ENCODE measurements at places on chromosomes 1 and 21.

DNA sequence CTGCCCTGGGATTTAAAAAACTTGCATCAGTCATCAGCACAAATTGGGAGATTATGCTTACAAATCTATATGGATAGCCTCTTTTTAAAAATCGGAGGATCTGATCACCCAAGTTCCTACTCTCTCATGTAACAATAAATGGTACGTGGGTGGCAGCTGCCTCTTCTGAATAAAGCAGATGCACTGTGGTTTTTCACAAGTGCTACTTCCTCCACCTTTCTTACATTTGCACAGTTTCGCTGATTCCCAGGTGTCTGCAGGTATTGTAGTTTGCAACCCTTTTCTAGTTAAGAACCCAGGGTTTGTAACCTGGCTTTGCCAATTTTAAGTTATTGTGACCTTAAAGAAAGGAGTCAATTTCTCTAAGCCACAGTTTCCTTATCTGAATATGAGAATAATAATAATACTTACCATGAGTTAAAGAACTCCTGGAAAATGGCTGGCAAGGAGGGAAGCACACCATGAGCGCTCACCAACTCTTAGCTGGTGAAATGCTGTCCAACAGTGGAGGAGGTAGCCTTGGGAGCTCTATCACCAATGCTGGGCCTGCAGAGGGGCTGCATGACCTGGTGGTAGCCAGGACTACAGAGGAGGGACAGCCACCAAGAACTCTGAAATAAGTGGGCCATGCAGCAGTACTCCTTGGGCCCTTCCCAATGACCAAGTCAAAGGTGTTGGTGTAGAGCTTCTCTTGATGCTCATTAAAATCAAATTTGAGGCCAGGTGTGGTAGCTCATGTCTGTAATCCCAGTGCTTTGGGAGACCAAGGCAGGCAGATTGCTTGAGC lies 30.2 kb upstream of the KCNA2 start:
- DNase-seq = no peak

DNA sequence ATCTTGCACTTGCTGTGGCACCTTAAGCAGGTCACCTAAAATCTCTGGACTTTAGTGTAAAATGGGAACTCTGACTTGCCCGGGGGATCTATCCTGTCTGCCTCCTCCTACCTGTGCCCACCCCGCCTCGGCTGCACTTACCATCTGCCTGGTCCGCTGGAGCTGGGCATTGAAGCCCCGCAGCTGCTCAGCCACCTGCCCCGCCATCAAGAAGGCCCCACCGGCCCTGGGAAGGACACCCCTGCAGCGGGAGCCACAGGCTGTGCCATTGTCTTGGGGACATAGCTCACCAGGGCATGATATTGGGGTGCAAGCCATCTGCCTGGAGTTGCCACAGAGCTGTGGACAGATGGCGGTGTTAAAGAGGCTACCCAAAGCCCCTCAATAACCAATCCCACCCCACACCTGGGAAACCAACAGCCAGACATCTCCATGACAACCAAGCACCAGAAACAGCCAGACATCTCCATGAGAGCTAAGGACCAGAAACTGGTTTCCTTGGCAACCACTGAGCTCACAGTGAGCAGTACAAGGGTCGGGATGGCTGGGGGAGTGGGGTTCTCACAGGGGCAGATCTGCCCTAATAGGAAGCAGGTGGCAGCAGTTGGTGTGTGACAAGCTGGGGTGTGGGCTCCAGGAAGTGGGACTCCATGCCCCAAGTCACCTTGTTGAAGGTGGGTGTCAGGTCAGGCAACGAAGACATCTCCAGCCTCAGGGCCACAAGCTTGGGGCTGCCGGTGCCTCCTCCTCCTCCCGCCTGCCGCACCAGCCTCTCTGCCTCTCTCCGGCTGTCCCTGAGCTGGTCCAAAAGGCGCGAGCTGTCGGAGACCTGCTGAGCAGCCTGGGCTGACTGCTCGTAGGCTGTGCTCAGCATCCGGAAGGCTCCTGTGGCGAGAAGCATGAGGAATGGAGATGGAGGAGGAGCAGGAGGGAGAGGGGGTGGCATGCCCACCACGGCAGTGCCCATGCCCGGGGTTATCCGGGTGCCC lies 29.1 kb downstream of the LAMB3 start:
- no peak for DNase-seq

DNA sequence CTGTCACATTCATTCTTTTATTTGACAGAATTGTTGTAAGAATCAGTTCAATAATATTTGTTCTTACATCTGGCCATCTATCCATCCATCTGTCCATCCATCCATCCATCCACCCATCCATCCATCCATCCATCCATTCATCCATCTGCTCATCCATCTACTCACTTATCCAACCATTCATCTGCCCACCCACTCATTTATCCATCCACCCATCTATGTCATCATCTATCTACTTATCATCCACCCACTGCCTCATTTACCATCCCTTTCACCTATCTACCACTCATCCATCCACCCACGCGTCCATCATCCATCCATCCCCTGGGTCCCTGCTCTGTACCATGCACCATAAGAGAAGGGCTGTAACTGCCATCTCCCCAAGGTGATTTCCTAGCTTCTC lies 134.1 kb downstream of the FOXD2 start:
- DNase-seq = no peak

- DNase-seq = no peak
Measured at GRCh38 chr1:203325026-203325417, 19.7 kb downstream of the BTG2 start.

DNA sequence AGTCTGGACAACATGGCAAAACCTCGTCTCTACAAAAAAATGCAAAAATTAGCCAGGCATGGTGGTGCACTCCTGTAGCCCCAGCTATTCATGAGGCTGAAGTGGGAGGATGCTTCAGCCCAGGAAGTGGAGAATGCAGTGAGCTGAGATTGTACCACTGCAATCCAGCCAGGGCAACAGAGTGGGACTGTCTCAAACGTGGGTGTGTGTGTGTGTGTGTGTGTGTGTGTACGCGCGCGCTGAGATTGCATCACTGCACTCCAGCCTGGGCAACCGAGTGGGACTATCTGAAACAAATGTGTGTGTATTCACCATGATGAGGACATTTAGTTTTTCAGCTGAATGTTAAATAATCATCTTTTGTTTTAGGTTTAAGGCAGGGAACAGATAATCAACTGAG lies 21.1 kb downstream of the USP1 start:
- no peak for DNase-seq
